H9 (cell line): ENCODE measurements at places on chromosomes 3 and 15.

DNA sequence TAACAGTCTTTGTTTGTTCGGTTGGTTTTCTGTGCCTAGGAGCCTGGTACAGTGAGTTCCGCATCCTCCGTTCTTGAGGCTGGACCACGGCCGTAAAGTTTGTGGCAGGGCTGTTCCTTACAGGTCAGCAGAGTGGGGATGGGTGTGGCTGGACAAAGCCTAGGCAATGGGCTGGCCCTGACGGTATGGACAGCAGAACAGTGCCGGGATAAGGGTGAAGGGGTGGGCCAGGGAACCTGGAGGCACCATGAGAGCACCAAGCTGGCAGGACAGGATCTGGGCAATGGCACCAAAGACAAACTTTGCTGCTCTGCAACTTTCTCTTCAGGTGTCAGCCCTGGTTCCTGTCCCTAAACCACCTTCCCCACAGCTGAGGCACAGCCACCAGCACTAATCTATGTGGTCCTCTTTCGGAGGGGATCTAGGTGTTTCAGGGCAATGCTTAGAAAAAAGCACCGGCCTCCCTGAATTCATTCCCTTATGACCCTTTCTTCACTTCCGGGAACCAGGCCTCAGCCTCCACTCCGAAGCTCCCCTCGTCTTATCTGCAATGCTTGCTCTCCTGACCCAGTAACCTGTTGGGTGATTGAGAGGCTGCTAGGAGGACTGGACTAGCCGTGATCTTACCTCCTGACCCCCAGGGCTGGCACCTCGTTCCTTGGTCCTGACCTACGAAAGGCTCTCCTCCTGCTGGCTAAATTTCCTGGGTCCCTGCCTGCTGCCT, 54.4 kb downstream of the KLHL6 start:
- H3K27me3 ChIP-seq: no peaks in the 10 kb centered on the region
- H3K36me3 ChIP-seq: no peaks in the 10 kb centered on the region
- H3K4me3 ChIP-seq: no peak overlapping the region
- no peak for DNase-seq
- no peaks in the 10 kb centered on the region for H3K4me1 ChIP-seq

GRCh38 chr3:187593451-187593850, 76.7 kb downstream of the SST start:
- peaks cover 9% of the 10 kb centered on the region; the same call in 1 of the 2 replicates for H3K4me1 ChIP-seq
- no peaks in the 10 kb centered on the region for H3K27me3 ChIP-seq
- H3K4me3 ChIP-seq: no peak overlapping the region
- no peak for DNase-seq
- H3K27ac ChIP-seq: no peak overlapping the region

DNA sequence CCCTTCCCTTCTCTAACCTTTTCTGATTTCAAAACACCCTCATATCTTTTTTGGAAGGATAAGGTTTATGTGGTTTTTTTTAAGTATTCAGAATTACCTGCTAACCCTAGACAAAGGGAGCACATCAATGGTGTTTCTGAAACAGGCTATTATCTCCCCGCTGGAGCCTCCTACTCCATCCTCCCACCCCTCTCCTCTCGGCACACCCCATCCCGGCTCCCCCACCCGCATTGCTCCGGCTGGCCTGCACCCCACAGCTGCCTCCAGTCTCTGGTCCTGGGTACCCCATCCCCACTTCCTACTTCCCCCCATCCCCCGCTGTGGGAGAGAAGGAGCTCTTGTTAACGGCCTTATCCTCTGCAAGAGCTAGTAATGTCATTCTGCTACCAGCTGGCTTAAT, 59.2 kb downstream of the PDIA5 start:
- peaks cover 46% of the 10 kb centered on the region for H3K36me3 ChIP-seq
- DNase-seq: no peak
- no peaks in the 10 kb centered on the region for H3K27me3 ChIP-seq
- H3K4me3 ChIP-seq: no peak overlapping the region
- no peak overlapping the region for H3K27ac ChIP-seq

DNA sequence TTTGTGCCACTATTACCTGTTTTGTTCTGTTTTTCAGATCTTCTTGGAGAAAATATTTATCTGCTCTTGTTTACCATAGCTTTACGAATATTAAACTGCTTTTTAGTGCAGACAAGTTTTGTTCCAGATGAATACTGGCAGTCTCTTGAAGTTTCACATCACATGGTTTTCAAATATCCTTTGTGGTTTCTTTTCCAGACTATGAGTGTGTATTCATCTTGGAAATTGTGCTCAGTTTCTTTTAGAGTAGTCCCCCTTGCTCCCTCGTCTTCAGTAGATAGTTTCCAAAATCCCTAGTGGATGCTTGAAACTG, 1.2 kb downstream of the PIGB start:
- no peaks in the 10 kb centered on the region for H3K27me3 ChIP-seq
- no peak overlapping the region for H3K4me3 ChIP-seq
- H3K4me1 ChIP-seq: no peaks in the 10 kb centered on the region
- DNase-seq: no peak

- H3K4me1 ChIP-seq: no peaks in the 10 kb centered on the region
- H3K27ac ChIP-seq: no peak overlapping the region
- H3K4me3 ChIP-seq: no peak overlapping the region
- H3K36me3 ChIP-seq: no peaks in the 10 kb centered on the region
Measured at GRCh38 chr3:195727606-195728195, 6.9 kb downstream of the MUC20 start.
